ENCODE measurements at places on chromosomes 6 and 20.

GRCh38 chr6:7425808-7426190 lies 36.2 kb downstream of the RIOK1 start:
- no peak for DNase-seq

DNA sequence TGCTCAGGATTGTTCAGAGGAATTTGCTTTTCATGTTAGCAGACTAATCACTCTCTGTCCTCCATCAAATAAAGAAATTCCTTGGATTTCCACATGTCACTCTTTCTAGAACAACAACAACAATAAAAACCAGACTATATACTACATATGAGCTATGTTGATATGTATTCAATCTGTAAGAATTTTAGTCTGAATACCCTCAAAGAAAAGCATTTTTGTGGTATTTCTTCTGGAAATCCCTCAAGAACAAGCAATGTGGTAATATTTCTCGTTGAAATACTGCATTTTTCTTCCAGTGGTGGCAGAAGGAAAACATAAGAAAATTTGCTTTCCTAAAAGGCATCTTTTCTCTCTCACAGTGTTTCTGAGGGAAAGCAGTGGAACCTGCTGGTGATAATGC lies 312.6 kb upstream of the RSPO3 start:
- no peak for DNase-seq

- no peak for DNase-seq
Measured at GRCh38 chr6:21381331-21381963, 212.1 kb upstream of the SOX4 start.

DNA sequence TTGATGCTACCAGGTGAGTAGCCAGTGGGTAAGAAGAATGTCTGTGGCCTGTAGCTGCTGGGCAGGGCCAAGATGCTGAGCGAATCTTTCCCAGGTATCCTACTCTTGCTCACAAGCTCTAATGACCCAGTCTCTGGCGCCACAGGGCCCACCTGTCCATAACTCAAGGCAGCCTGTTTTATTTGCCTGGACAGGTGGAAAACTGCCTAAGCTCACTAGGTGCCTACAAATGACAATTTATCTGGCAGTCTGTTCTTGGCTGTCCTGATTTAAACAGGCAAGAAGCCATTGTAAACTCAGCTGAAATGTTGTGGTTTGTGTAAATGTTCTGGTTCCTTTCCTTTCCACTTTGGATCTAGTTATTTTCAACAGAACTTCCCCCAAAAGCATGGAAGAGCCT lies 113.3 kb downstream of the TCP11 start:
- DNase-seq = no peak

Measured in Right ventricle myocardium superior (tissue), 1 donor.